ENCODE measurements at places on chromosomes 11 and 22.
A peak's percentile ranks its signal among the peaks of the same experiment; 100 is the strongest.

DNA sequence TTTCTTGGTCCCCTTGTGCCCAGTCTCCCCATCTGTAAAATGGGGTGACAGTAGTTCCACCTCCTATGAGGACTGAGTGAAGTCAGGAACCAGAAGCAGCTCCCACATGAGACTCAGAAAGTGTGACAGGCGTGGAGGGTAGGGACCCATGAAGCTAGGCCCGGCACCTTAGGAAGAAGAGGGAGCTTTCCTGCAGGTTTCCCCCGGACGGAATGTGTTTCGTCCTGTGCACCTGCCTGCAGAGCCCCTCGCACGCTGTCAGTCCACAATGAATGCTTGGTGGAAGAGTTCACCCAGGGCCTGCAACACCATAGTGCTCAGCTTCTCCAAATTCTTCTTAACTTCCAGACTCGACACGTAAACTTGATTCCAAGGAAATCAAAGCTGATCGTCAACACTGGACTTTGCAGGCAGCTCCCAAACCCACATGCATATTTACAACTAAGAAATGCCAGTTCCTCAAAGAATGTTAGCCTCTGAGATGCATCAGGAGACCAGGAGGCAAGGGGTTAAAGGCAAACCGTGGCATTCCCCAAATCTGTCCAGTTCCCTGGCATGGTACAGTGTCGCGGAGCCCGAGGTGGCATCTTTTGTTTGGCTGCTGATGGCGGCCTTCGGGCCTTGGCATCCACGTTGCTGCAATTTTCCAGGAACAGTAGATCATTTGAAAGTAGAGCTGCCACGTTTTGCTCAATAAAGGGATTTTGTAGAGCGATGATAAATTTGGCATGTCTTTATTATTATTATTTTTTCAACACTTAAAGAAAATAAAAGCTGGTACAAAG, 15.4 kb downstream of the LRP5 start:
- DNase-seq = no peak

DNA sequence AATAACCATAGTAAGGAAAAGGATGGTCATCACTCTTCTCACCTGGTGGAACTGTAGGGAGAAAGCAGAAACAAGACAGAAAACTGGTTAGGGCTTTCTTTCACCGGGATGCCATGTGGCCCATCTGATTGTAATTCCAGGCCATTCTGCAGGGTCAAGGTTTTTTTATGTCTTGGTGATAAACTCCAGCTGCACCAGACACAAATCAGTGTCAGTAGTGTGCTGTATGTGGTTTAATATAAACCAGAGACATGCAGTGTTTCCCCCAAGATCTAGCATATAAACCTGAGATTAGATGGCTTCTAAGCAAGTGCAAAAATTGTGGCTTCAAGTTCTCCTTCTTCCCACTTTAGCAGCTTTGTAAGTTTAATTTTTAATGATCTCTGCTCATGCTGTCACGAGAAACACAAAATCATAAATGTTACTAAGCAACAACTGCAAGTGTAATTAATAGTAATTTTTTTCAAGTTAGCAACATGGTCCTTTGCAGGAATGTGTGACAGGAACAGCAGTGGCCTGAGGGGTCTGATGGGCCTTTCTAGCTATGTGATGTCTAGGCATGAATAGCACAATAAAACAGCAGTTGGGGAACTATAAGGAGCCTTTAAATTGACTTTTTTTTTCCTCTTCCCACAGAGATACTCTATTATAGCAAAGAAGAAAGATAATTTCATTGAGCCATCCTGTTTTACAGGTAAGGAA, 41.6 kb downstream of the BDNF start:
- DNase-seq = no peak

DNA sequence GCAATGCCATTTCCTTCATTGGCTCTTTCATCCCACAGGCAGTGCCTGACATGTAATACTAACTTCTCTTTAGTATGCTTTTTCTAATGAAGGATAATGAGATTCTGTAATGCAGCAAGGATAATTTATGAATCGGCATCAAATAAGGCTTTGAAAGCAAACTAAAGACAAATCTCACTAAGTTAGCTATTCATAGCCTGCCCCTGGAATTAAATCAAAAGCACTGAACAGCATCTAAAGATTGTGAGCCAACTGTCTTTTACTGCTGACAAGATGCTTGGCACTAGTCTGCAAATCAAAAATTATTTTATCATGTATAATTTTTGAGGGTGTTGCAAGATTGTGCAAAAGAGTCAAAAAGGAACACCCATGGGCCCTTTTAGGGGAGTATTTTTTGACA, 265.0 kb downstream of the CASP12 start:
- DNase-seq = no peak

DNA sequence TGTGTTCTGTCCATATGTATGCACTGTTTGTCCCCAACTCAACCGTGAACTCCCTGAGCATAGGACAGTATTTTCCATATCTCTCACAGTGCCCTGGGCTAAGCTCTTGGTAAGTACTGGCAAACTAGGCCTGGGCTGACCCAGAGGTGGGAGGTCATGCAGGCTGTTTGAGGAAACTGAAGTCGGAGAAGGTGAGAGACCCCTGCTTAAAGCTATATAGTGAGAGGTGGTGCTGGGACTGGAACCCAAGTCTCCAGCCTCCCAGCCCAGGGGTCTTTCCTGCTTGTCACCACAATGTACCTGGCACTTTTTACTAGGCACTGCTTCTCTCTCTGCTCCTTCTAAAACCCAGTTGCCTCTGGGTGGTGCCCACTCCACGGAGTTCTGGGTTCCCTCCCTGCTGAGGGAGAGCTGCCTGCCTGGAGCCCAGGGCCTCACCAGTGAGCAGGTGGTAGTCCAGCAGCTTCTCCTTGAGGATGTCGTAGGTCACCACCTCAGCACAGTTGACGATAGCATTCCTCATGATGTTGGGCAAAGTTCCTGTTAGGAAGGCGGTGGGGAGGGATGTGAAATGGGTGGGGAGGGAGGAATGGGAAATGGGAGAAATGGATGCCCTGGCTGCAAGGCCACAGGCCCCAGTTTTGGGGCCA, 4.7 kb downstream of the UCP3 start:
- no peak for DNase-seq

DNA sequence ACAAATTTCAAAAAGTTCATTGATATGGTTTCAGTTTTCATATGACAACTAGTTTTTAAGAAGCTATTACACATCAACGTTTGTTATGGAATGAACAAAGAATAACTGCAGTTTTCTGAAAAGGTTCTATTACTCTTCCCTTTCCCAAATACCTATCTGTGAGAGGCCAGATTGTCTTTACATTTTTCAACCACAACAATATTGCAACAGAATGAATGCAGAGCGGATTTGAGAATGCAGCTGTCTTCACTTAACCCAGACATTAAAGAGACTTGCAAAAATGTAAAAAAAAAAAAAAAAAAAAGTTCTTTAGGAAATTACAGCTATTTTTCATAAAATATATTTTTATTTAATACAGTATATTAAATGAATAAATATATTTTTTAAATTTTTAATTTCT, 250.8 kb downstream of the DDX10 start:
- DNase-seq = no peak

GRCh38 chr11:26188554-26188953, 143.4 kb upstream of the ANO3 start:
- no peak for DNase-seq

DNA sequence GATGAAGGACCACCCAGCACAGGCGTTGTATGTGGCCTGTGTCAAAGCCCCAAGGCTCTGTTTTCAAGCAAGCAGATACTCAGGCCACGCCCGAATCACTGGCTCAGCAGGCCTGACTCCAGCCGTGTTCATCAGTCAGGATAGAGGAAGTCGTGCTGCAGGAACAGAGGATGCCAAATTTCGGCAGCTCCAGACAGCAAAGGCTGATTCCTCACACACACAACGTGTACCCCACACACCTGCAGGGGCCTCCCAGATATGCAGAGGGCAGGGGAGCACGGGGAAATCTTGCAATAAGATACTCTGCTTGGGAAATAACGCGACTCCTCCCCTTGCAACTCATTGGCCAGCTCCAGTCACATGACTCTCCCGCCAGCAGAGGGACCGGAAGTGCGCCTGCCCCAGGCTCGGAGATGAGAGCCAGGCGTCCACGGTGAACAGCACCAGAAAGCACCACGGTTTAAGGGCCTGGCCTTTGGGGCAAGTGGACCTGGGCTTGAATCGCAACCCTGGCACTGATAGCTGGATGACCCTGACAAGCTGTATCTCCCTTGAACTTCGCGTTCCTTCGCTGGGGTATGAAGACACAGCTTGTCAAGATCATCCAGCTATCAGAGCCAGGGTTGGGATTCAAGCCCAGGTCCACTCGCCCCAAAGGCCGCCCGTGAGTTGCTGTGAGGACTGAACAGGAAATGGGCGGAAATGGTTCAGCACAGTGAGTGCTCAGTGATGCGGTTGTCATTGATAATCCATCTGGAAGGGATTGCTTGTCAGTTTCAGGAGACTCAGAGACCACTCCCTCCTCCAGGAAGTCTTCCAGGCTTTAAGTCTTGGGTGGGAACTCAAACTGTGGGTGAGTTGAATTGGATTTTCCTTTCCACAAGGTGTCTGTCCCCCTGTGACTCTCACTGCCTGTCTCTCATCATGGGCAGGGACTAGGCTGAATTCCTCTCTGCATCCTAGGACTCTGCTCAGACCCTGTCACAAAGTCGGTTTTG, 88.5 kb downstream of the MYEOV start:
- DNase-seq = no peak

GRCh38 chr22:35580351-35581022, 36.6 kb downstream of the MB start:
- DNase-seq = no peak

GRCh38 chr11:67544616-67545242, 21.5 kb upstream of the CABP2 start:
- DNase-seq = no peak

GRCh38 chr11:72543849-72544542, 109.7 kb upstream of the CLPB start:
- no peak for DNase-seq

DNA sequence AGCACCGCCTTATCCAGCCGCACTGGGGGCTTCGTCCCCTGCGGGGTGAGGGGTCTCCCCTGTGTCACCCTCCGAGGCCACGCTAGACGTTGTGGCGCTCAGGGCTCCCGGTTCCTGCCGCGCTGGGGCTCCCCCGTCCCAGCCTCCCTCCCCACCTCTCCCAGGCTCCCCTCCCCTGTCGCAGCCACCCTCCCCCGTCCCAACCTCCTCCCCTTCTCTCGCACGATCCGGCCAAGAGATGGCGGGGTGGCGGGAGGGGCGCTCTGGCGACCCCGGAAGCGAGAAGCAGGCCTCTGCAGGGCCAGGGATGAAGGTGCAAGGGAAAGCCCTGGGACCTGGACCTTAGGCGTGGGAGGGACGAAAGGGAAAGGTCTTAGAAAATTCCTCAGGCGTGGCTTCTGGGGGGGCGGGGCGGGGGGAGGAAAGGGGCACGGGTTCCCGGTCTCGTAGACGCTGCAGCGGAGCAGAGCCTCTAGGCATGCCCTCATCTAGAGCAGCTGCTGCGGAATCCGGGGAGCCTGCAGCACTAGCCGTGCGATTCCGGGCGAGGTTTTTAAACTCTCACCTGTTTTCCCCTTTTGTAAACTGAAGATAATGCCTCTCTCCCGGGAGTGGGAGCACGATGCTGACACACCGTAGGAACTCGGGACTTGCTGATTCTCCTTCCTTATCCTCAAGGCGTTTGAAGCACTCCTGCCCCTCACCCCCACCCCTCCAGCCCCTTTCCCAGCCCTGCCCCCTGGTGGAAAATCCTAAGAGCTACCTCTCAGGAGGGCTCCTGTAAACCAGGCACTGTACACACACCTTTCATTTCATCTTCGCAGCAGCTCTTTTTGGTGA, 14.4 kb downstream of the KCNJ5 start:
- no peak for DNase-seq

GRCh38 chr11:76626266-76626665, 44.3 kb downstream of the LRRC32 start:
- no peak for DNase-seq

- DNase-seq = no peak
These were observed 29.5 kb upstream of the MYH9 start for GRCh38 chr22:36417281-36417686.

GRCh38 chr11:133947321-133947756, 9.4 kb downstream of the IGSF9B start:
- DNase-seq = no peak

- DNase-seq = peak; percentile 24
These were observed 9.9 kb downstream of the SLC43A3 start for GRCh38 chr11:57417056-57417455.

- no peak for DNase-seq
These were observed 16.1 kb downstream of the SELENOO start for GRCh38 chr22:50216684-50217520.

DNA sequence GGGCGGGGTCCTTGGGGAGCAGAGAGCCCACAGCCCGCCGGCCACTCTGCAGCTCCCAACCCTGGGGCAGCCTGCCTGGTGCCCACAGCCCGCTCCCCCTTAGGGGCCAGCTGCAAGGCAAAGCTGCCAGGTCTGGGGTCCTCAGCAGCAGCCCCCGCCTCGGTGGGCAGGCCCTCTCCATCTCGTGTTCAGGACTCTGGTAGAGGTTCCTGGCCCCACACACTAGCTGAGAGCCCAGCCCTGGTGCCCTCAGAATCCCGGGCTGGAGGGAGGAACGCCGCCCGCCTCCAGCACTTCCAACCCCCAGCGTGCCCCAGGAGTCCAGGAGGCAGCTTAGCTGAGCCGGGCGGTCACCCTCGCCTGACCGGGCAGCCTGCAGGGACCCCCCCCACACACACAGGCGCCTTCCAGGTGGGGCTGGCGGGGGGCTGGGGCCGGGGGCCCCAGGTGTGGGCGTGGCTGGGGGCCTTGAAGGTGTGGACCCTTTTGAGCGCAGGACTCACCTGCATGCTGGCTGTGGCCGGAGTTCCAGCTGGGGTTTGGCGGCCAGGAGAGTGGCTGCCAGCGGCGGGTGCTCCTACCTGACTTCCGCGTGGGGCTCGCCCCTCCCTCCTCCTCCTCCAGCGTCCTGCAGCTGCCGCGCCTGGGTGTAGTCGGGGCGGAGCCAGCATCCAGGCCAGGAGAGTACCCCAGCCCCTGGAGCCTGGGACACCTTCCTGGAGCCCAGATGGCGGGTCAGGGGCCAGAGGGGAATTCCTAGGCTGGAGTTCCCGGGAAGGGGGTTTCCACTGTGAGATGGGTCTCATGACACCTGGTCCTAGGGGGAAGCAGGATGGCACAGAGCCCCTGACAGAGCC, at the start of gene ANO9:
Gene ANO9, minus strand, starts transcription at position 594 of the 857 bp plus-strand sequence. Its CDS starts 85 bp downstream, at position 509.
- DNase-seq = no peak

DNA sequence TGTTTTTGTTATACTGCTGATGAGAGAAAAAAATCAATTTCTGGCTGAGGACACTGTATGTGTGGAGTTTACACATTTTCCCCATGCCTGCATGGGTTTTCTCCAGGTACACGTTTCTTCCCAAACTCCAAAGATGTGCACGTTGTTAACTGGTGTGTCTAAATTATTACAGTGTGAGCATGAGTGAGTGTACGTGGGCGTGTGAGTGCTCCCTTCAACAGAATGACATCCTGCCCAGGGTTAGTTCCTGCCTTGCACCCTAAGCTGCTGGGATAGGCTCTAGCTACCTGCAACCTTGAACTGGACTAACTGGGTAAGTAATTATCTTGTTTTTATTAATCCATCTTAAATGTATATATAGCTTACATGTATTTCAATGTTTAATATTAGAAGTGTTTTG, 5.5 kb downstream of the NPAT start:
- no peak for DNase-seq

GRCh38 chr11:120830085-120830620, 193.7 kb upstream of the TBCEL start:
- DNase-seq = no peak

- no peak for DNase-seq
These were observed 10.4 kb upstream of the SPINDOC start for GRCh38 chr11:63802637-63803414.

Measured in astrocyte of the cerebellum (primary cell).